Left hindlimb (tissue), 1 donor: ENCODE measurements at places on chromosomes 3 and 15.
A peak's percentile ranks its signal among the peaks of the same experiment; 100 is the strongest.

- no peak for DNase-seq
Measured at GRCh38 chr3:37054370-37054769, 61.1 kb downstream of the MLH1 start.

GRCh38 chr15:32794973-32795372 is 77.2 kb downstream of the GREM1 start:
- DNase-seq = no peak

GRCh38 chr3:126245811-126246727 is 65.7 kb upstream of the ALDH1L1 start:
- no peak for DNase-seq

GRCh38 chr15:71207141-71207540 is 91.9 kb downstream of the THSD4 start:
- DNase-seq = no peak

- DNase-seq = no peak
Measured at GRCh38 chr3:192578729-192579128, 148.6 kb downstream of the FGF12 start.

GRCh38 chr15:51576286-51576850 is 46.2 kb downstream of the DMXL2 start:
- no peak for DNase-seq

DNA sequence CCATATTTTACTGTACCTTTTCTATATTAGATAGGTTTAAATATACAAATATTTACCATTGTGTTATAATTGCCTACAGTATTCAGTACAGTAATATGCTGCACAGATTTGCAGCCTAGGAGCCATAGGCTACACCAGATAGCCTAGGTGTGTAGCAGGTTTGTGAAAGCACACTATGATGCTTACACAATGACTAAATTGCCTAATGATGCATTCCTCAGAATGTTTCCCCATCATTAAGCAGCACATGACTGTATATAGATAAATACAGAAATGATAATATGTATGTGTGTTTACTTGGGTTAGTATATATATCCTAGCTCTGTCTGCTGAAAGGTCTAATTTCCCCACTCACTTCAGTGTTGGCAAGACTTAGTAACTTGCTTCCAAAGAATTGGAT is 65.8 kb downstream of the MYL3 start:
- DNase-seq = no peak

- DNase-seq = peak; percentile 32
Measured at GRCh38 chr3:179421500-179421899, 29.8 kb downstream of the GNB4 start.

- DNase-seq = no peak
Measured at GRCh38 chr3:195407531-195408409, 35.0 kb downstream of the ACAP2 start.

DNA sequence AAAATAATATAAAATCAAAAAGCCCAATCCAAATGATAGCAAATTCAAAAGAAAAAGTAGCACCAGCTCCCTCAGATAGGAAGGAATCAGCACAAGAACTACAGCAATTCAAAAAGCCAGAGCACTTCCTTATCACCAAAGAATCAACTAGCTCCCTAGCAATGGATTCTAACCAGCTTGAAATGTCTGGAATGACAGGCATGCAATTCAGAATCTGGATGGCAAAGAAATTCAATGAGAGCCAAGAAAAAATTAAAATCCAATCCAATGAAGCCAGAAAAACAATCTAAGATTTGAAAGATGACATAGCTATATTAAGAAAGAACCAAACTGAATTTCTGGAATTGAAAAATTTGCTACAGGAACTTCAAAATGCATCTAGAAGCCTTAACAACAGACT is 1334.4 kb upstream of the ALCAM start:
- no peak for DNase-seq

GRCh38 chr3:140493271-140493670 is 184.6 kb upstream of the TRIM42 start:
- DNase-seq = no peak

- no peak for DNase-seq
Measured at GRCh38 chr15:97014001-97014400, 683.5 kb downstream of the NR2F2 start.

GRCh38 chr3:147387885-147388699 is 18.3 kb downstream of the ZIC4 start:
- no peak for DNase-seq

DNA sequence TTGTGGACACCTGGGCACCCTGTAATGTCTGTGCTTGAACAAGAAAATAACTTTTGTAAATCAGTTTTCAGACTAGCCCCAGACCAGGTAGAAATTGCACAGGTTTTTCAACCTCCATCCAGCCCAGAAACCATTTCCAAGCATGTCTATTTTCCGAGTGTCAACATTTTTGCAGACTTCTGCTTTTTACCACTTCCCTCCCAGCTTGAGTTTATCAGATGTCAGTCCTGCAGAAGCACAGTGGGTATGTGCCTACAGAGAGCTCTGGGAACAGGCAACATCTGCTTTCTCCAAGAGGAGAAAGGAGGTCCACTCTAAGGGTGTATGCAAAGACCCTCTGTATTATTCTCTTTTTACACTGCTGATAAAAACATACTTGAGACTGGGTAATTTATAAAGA is 83.9 kb downstream of the LRRK1 start:
- no peak for DNase-seq

DNA sequence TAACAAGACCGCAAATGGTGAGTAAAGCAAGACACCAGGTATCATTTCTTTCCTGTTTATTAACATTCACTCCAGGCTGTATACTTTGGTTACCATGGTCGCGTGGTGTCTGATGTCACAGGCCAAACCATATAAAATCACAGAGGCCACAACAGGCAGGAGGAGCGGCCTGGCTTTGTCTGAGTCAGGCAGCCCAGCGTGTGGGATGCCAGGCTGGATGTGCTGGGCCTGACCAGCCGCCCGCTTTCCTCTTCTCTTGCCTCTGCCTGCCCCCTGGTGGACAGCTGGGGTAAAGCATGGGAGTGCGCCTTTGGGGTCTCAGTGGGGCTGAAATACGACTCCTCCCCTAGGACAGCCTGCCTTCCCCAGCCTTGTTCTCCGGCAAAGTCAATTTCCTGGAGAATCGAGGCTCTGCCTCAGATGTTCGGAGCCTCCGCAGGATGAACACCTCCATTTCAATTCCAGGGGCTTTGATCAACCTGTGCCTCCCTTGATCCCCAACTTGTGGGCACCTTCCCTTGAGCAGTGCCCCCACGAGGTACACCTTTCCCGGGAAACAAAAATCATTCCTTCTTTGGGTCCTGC is 78.2 kb downstream of the CCNL1 start:
- peak; percentile 91 for DNase-seq

GRCh38 chr3:133892541-133893231 is 3.0 kb downstream of the RAB6B start:
- DNase-seq = no peak

- DNase-seq = no peak
Measured at GRCh38 chr15:61364871-61365270, 135.8 kb upstream of the RORA start.

DNA sequence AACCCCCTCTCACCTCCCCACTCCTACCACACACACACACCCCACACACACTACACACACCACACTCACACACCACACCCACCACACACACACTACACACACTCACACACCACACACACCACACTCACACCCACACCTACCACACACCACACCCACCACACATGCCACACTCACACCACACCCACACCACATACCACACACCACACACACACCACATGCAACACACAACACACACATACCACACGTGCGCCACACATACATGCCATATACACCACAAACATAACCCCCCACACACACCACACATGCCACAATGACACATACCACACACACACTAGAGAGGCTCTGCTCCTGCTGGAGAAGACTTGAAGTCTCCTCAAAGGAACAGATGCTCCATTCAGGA is 5.9 kb upstream of the ITPKA start:
- DNase-seq = no peak

DNA sequence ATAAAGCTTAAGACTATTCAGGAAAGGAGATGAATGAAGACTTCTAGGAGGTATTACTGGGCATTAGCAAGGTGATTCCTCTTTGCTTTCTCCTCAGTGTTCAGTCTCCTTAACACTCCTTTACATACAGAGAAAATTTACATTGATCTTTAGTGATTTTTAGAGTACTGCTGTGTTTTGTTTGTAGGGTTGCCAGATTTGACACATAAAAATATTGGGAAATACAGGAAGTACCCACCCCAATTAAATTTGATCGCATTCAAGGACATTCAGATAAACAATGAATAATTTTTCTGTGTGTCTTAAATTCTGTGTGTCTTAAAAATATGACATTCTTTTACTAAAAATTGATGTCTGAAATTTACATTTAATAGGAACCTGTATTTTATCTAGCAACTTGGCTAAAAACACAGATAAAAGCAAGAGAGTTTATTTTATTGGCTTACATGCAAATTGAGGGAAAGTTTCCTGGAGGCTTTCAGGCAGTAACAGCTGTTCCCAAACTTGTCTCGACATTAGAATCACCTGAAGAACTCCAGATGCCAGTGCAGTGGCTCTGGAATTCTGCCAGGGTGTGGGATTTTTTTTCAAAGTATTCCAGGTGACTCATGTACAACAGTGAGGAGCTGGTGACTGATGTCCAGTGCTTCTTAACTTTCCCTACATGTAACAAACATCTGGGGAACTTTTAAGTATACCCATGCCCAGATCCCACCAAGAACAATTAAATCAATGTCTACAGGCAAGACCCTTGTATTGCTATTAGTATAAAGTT is 23.4 kb upstream of the PLOD2 start:
- no peak for DNase-seq

- DNase-seq = no peak
Measured at GRCh38 chr3:20849975-20850374, 664.0 kb upstream of the SGO1 start.

DNA sequence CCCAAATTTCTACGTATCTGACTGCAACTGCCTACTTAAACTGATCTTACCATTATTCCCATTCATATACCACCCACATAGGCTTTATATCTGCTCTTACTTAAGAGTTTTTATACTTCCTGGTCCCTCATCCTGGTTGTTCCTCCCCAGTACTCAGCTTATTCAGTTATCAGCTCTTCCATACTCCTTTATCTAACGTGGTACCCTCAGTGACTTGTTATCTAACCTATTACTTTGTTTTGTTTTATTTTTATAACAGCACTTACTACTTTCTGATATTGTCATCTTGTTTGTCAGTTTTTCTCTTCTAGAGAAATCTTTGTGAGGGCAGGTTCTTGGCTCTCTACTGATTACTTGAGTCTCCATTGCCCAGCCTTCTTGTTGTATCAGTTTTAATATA is 100.6 kb downstream of the ZNF609 start:
- no peak for DNase-seq

DNA sequence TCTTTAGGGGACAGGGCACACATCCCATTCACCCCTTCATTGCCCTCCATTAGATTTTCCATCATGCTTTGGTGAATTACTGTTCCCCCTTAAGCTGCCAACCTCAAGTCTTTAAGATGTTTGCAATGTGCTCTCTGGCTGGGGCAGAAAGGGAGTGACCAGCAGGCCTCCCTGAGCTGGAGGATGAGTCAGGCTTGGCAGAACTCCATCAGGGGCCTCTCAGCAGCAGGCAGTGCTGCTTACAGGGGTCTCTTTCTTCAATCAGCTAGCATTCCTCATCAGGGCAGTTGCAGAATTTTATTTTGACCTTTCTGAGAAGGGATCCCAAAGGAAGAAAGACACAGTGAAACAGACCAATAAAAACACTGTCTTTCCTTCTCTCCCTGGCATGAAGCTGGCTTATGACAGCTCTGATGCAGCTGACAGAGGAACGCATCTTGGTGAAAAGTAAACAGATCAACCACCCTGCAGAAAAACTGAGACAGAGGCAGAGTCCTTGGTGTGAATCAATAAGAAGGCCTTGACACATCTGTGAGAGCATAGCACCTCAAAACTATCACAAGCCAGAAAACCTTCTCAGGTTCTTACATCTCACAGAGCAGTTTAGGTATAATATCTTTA is 88.7 kb upstream of the MRPL3 start:
- DNase-seq = peak; percentile 48

DNA sequence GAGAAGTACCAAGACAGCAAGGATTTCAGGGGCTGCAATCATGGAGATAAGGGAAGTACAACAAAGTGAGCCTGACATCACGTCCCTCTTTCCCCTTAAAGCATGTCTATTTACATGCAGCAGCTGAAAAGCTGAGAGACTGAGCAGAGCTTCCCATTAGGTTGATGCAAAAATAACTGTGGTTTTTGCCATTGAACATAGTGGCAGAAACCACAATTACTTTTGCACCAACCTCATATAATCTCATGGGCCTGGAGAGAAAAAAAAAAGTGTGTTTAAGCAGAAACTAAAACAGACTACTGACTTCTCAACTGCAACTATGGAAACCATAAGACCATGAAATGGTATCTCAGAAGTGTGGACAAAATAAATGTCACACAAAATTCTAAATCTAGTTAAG is 48.3 kb downstream of the CCDC12 start:
- no peak for DNase-seq

GRCh38 chr15:69125236-69125635 is 35.2 kb upstream of the GLCE start:
- no peak for DNase-seq

- DNase-seq = no peak
Measured at GRCh38 chr3:152786977-152787681, 47.8 kb upstream of the P2RY1 start.

- no peak for DNase-seq
Measured at GRCh38 chr3:6452974-6453373, 407.9 kb upstream of the GRM7 start.

GRCh38 chr3:145448436-145448835 is 712.5 kb downstream of the PLOD2 start:
- no peak for DNase-seq

DNA sequence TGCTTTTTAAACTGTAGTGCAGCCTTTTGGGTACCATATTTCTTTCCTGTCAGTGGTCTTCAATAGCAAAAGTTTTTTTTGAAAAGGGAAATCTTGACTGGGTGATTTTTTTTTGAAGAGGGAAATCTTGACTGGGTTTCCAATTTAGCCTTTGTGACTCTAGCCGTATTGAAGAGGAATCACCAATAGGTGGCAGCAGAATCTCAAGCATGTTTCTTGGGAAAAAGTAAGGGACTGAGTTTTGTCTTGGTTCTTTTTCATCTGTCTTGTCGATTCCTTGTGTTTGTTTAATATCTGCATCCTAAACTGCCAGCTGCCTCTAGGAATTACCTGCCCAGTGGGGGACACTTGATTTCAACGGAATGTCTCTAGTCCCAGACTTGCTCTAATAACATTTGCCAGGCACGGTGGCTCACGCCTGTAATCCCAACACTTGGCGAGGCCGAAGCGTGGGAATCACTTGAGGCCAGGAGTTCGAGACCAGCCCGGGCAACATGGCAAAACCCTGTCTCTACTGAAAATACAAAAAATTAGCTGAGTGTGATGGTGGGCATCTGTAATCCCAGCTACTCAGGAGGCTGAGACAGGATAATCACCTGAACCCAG is 89.2 kb downstream of the RBPMS2 start:
- no peak for DNase-seq

DNA sequence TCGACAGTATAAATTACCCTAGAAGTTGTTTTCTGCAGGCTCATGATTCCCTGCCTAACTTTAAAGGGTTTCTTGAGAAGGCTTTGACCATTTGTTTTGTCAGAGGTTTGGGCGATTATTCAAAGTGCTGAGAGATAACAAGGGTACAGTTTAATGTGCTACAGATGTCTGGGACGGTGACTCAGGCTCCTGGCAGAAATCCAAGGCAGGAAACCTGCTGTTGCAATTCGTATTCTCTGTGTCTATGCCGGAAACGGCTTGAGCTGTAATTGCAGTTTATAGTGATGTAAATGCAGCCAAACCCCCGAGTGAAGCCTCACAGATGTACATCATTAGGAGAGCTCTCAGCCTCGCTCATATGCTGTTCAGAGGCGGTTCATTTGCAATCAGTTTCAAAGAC is 65.6 kb downstream of the SYNPR start:
- peak; percentile 85 for DNase-seq
